Suppressor macrophage treated with lipopolysaccharide for 1 hour (primary cell): ENCODE measurements at places on chromosomes 7 and 10.

DNA sequence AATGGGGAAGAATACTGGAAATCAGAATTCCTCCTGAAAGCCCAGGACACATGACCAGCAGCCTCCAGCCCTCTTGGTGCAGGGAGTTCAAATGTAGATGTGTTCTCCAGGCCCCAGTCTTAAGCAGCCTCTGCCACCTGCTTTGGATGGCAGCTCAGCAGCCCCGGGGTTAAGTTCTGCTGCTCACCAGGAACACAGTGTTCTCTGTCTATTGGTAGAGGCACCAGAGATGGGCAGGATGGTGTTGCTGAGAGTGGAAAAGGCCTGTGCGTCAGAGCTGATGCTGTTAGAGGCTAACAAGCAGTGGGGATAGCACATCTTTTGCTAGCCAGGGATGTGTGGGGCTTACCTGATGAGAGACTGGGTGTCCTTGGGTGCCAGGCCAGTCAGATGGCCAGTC, 56.8 kb downstream of the PAX2 start:
- no peak for DNase-seq

- no peak for DNase-seq
These were observed 269.2 kb downstream of the BAMBI start for GRCh38 chr10:28946479-28946878.

DNA sequence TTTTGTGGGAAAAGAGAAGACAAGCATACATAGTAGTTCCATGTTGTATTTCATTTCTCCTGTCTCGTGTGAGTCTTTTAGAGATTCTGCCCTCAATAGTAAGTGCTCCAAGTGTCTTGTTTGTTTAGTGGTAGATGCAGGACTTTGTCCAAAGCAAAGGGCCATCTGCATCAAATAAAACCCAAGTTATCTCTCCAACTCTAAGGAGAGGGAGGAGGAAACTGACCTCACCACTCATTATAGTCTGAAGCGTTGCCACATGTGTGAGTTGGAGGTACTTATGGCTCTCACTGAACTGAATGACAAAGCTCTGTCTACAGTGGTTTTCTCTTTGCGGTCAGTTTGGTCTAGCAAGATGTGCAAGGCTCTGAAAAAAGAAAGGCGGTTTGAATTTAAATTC, 272.6 kb downstream of the DOCK4 start:
- DNase-seq, result no peak

- peak; percentile 88 for DNase-seq
These were observed 70.7 kb downstream of the PRKAG2 start for GRCh38 chr7:151806204-151806603.

GRCh38 chr7:137591421-137591837, 247.9 kb upstream of the PTN start:
- peak; percentile 23 for DNase-seq

DNA sequence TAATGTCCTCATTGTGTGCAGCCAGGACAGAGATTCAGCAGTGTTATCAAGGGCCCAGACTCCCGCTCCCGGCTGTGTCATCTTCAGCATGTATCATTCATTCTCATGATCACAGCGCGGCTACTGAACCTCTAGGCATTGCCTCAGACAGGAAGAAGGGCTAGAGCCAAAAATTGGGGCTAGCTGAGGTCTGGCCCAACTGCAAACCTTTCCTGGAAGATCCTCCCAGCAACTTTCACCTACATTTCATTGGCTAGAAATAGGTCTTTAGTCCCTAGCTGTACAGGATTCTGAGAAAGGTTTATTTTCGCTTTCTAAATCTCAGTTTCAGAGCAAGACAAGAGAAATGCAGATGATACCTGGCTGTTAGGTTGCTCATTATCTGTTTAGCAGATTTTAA, 81.9 kb downstream of the CREM start:
- DNase-seq, result no peak

DNA sequence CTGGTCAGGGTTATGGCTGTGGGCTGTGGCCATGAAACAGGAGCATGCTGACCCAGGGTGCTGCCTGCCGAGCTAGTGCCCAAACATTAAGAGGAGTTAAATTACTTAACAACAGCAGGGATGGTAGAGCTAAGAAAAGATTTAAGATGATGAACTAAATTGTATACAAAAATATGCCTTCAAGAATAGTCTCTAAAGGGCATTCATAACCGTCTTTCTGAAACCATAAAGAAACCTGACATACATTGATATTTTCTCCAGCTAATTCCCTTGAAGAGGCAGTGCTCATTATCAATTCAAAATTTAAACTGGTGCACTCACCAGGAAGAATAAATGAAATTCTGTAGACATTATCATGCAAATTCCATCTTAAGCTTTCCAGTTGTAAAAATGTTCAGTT, 265.8 kb upstream of the TAC1 start:
- no peak for DNase-seq

GRCh38 chr10:50604049-50604640, 19.6 kb downstream of the SGMS1 start:
- DNase-seq, result peak; percentile 35

- no peak for DNase-seq
These were observed 209.0 kb upstream of the ZMIZ1 start for GRCh38 chr10:78859769-78860168.

- peak; percentile 26 for DNase-seq
These were observed 23.4 kb upstream of the BNIP3 start for GRCh38 chr10:132005147-132005546.

DNA sequence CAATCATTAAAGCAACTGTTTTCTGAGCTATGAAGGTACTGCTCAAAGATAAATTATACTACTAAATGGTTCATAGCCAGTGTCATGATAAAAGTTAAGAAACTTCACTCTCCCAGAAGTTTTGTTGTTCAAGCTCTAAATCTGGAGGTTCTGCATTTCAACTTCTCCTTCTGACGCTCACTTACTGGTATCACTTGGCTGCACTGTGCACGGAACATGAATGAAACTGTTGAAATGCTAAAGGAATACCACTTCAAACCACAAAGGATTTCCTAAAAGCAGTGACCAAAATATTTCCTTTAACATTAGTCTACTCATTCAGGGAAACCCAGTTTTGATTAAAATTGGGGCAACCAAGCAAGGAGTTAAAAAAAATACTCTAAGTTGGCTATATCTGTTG, 93.6 kb downstream of the UBE2H start:
- DNase-seq, result peak; percentile 88

GRCh38 chr7:157841773-157842370, 505.1 kb downstream of the DNAJB6 start:
- no peak for DNase-seq

- DNase-seq, result peak; percentile 97
These were observed 29.5 kb downstream of the LYZL2 start for GRCh38 chr10:30600005-30600404.

GRCh38 chr7:5350600-5351385, 68.0 kb downstream of the SLC29A4 start:
- no peak for DNase-seq

DNA sequence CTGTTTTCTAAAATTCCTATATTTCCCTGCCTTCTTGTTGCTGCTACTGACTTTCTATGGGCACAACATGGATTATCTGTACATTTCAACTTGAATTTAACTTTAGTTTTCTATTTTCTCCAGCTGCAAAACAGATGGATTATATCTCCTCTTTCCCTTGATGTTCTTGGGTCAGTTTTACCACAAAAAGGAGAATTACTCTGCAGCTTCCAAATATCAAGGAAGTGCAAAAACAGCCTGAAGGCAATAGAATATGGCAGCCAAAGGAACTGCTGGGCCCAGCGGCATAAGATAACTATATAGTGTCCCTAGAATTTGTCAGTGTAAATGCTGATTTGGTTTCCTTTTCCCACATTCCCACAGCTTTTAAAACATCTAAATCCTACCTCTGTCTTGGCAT, 29.1 kb downstream of the CPED1 start:
- no peak for DNase-seq

- DNase-seq, result no peak
These were observed 21.7 kb downstream of the UBE3C start for GRCh38 chr7:157160433-157160832.

DNA sequence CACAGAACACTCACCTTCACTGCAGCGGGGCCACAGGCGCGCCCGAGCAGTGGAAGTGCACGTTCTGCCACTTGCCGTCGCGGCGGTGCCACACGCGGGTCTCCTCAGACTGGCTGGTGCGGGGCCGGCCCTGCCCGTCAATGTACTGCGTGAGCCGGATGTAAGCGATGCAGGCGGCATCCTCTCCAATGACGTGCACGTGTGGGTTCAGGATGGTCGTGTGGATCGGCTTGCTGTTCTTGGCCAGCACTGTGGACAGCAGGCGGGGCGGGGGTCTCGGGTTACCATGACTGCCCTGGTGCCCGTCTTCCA, 19.2 kb downstream of the YKT6 start:
- no peak for DNase-seq

- peak; percentile 14 for DNase-seq
These were observed 55.4 kb upstream of the KLF14 start for GRCh38 chr7:130789436-130789835.

DNA sequence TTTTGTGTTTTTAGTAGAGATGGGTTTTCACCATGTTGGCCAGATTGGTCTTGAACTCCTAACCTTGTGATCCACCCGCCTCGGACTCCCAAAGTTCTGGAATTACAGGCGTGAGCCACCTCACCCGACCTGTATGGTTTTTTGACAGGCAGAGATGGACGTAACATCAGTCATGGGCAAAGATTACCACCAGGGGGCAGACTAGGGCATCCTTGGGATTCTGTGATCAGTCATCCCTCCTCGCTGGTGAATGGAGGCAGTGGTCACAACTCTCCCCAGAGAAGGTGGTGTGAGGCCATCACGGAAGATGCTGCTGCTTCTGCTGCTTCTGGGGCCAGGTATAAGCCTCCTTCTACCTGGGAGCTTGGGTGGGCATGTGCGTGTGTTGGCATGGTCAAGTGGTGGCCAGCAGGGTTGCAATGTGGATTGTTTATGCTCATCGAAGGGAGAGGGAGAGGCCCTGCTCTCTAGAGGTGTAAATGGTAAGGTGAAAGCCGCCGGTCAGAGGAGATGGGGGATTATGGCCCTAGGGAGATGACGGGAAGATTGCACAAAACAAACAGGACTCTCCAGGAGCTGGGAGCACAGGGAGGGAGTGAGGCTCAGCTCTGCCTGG, 122.7 kb upstream of the PRSS1 start:
- DNase-seq, result peak; percentile 79

DNA sequence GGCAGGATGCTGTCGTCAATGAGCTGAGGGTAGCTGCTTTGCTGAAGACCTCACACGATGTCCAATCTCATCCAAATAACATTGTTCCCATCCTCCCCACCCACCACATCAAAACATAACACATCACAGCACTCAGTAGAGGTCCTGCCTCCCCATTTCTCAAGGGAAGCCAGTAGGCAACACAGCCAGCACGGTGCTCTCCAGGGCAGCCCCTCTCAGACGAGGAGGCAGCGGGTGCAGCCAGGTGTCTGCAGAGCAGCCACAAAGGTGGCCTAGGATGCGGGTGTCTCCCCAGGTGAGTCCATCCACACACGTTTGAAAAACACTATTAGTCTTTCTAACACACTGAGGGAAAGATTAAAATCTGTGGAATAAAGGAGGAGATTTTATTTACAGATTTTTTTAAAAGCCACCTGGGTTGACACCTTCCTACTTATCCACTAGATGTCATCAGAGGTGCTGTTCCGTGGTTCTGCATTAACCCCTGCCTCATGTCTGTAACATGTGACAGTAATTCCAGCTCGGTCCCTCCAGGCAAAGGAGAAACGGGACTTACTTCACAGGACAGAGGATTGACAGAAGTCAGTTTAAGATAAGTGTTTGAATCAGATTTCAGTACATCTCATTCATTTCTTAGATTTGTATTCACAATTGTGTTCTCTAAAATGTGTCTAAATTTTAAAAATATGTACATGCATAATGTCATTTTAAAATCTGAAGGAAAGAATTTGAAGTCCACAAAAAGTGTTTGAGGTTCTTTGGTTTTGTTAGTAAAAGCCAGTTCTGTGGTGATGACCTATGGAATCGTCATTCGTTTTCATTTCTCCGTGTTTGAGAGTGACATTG, 68.0 kb downstream of the LANCL2 start:
- peak; percentile 21 for DNase-seq

- DNase-seq, result no peak
These were observed 43.6 kb upstream of the GATAD1 start for GRCh38 chr7:92403760-92404074.

GRCh38 chr7:5296611-5297226, 14.0 kb downstream of the SLC29A4 start:
- no peak for DNase-seq

DNA sequence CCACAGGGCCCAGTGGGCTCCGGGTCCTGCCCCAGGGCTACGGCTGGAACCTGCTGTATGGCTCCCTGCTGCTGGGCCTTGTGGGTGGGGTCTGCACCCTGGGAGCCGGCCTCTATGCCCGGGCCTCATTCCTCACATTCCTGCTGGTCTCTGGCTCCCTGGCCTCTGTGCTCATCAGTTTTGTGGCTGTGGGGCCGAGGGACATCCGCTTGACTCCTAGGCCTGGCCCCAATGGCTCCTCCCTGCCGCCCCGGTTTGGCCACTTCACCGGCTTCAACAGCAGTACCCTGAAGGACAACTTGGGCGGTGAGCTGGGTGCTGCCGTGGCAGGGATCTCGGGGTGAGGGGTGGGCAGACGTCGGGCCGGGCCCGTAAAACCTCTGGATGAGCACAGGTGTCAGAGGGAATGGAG, 4.4 kb downstream of the SLC12A9 start:
- DNase-seq, result no peak

- DNase-seq, result no peak
These were observed 795.6 kb upstream of the GHITM start for GRCh38 chr10:83343676-83344075.

DNA sequence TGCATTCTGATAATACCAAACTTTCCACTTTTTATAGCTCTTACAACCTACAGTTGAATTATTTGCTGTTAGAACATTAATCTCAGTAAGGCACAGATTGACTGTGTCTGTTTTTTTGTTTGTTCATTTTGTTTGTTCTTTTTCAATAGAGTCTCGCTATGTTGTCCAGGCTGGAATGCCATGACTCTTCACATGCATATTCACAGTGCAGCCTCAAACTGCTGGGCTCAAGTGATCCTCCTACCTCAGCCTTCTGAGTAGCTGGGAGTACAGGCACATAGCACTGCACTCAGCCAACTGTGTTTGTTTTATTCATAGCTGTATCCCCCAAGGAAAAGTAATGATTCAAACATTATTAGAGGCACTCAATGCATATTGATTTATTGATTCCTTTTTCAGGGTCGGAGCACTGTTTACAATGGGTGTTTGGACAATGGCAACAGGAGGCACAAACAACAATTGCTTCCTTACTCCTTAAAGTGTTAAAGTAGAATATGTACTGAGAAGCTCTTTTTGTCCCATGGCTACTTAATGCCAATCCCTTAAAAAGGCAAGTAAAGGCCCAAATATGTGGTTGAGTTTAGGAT, 61.1 kb downstream of the SNX13 start:
- no peak for DNase-seq

DNA sequence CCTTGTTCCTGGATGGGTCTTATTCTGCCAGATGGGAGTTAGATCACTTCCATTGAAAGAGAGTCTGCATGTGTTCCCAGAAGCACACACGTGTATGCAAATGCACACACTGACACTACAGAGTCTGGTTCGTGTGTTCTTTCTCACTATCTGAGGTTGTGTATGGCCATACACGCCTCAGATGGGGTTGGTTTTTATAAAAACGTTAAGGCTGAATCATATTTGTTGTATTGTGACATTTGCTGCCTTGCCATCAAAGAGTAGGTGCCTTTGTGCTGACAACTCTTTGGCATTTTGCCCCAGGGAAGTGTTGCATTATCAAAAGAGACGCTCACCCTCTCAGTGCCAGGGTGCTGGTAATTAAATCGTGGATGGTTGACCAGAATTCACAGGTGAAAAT, 37.7 kb upstream of the HDAC9 start:
- peak; percentile 37 for DNase-seq

- DNase-seq, result no peak
These were observed 14.7 kb upstream of the SERPINE1 start for GRCh38 chr7:101112233-101112632.

- DNase-seq, result no peak
These were observed 7.7 kb upstream of the NT5C3A start for GRCh38 chr7:33070277-33070676.

GRCh38 chr7:117530390-117530789, 50.6 kb downstream of the CFTR start:
- DNase-seq, result no peak
